CD4-positive, alpha-beta T cell treated with Interleukin-21 for 1 hour (primary cell): ENCODE measurements at places on chromosomes 16 and 17.

DNA sequence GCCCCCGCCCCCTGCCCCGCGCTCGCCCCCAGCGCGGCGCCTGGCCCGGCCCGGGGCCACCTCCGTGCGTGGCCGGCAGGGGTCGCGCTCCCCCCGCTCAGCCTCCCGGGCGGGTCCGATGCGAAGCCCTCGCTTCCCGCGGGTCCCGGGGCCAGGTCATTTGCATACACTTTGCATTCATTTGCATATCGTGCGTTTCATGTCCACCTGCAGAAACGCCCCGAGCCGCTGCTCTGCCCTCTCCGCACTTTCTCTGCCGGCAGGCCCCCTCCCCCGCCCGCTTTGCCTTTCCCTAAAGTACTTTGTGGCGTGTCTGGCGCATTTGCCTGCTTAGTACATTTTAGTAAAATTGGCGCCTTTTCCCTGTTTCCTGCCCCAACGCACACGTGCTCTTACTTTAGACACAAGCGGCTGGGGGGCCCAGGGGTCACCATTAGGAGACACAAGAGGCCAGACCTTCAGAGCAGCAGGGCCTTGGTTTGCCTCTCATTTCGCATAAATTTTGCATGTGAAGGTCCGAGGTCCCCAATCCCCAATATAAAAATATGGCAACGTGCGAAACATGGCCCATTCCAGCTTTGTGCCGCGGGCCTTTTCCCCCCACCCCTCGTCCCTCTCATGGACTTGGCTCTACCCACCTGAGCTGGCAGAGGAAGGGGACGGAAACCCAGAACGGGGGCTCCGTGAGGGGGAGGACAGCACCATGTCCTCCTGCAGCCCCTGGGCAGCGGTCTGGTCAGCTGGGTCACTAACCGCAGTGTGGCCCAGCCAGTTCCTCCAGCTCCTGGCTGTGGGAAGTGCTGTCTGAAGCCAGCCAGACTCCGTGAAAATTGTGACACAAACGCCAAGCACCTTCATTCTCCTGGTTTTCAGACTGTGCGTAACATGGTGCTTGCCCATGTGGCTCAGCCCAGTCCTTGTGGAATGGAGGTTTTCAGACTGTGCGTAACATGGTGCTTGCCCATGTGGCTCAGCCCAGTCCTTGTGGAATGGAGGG lies 34.8 kb downstream of the CBFA2T3 start:
- DNase-seq, result peak; percentile 56

DNA sequence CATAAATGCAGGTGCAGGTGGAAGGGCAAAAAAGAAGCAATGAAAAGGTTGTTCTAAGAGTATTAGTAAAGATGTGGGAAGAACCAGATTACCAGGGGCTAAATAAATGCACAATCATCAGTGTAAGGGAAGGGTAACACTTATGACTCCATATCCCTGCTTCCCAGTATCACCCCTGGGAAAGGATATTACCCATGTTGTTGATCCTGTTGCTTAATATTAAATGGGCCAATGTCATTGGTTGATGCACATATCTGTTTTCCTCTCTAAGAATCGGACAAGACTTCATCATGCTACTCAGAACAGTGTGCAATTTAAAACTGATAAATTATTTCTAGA lies 34.7 kb upstream of the ABCA6 start:
- no peak for DNase-seq

DNA sequence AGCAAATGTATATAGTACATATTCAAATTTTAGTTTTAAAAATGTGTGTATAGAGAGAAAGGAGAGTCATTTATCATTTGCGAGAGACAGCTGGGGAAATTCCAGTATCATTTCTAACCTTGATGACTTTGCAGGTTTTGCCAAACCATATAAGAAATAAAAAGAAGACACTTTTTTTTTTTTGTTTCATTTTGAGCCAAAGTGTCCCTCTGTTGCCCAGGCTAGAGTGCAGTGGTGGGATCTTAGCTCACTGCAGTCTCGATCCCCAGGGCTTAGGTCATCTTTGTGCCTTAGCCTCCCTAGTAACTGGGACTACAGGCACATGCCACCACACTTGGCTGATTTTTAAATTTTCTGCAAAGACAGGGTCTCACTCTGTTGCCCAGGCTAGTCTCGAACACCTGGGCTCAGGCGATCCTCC lies 38.4 kb upstream of the VWA3A start:
- no peak for DNase-seq

- no peak for DNase-seq
Observed at GRCh38 chr16:65355706-65356105, 233.8 kb upstream of the CDH11 start.

- peak; percentile 21 for DNase-seq
Observed at GRCh38 chr16:80518436-80518835, 22.4 kb upstream of the DYNLRB2 start.

GRCh38 chr17:76032073-76032779 lies 5.1 kb upstream of the EVPL start:
- no peak for DNase-seq

DNA sequence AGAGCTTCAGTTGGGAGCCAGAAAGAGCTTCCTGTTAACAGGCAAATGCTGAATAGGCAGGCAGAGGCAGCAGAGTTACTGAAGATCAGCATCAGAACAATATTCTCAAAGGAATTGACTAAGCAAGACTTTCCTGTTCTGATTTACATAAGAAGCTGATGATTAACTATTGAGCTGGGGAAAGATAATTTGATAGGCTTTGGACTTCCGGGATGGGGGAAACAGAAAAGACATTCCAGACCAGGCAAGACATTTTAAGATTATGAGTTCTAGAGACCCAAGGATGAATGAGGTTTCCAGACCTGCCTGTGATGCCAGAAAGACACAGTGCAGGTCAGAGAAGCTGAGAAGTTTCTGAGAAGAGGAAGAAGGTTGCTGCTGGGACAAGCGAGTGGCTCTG lies at the start of gene CES5A:
CES5A (minus strand) TSS at position 101 of the 400 bp plus-strand sequence. CDS start 152 bp downstream, outside the sequence.
- DNase-seq, result no peak

GRCh38 chr16:29819506-29819905 lies 756 bp upstream of the MVP start:
- DNase-seq, result no peak

GRCh38 chr16:69508033-69508755 lies 57.6 kb upstream of the NFAT5 start:
- DNase-seq, result no peak

- DNase-seq, result no peak
Observed at GRCh38 chr16:10206865-10207264, 24.6 kb upstream of the GRIN2A start.

- no peak for DNase-seq
Observed at GRCh38 chr17:41551365-41551764, 20.5 kb downstream of the KRT9 start.

DNA sequence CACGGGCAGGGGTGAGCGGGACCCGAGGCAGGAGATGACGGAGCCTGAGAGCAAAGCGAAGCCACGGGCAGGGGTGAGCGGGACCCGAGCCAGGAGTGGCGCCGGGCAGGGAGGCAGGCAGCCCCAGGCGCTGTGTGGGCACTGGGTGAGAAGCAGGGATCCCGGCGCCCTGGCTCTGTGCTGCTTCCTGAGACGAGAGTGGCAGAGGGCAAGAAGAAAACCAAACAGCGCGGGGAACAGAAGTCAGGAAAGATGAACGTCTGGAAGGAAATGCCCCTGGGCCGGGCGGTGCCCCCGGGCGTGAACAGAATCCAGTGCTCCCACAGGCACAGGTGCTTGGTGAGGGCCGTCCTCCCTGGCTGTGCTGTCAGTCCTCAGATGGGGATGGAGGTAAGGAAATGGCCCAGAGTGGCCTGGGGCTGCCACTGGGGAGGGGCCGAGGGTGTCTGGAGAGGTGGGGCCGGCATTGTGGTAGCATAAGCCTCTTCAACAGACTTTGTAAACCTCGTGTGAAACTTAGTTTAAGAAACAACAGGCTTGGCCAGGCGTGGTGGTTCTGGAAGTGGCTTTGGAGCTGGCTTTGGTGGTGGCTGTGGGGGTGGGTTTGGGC lies 9.8 kb downstream of the ASPSCR1 start:
- no peak for DNase-seq

GRCh38 chr16:27712251-27712711 lies 162.3 kb downstream of the KATNIP start:
- DNase-seq, result no peak

GRCh38 chr17:10521949-10522348 lies 3.6 kb upstream of the MYH1 start:
- DNase-seq, result no peak
